ENCODE measurements at places on chromosomes 5 and 9.

- DNase-seq = no peak
These were observed 28.8 kb upstream of the TLE4 start for GRCh38 chr9:79542735-79543620.

DNA sequence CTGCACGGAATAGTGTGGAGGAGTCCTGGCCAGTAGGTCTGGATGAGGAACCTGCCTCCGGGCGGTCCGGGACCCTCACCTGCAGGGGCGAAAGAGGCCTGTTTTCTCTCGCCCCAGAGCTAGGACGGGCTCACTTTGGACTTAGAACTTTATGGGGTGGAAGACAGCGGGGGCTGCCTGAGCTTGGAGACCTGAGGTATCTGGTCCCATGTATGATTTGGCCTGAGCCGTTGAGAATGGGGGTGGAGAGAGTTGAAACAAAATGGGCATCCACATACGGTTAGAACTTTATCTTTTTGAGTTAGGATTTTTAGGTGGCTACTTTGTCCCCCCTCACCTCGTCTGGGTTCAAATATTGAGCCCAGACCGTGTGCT, 681 bp upstream of the ETF1 start:
- no peak for DNase-seq

- DNase-seq = no peak
These were observed 416.6 kb downstream of the PLK2 start for GRCh38 chr5:58043032-58043945.

DNA sequence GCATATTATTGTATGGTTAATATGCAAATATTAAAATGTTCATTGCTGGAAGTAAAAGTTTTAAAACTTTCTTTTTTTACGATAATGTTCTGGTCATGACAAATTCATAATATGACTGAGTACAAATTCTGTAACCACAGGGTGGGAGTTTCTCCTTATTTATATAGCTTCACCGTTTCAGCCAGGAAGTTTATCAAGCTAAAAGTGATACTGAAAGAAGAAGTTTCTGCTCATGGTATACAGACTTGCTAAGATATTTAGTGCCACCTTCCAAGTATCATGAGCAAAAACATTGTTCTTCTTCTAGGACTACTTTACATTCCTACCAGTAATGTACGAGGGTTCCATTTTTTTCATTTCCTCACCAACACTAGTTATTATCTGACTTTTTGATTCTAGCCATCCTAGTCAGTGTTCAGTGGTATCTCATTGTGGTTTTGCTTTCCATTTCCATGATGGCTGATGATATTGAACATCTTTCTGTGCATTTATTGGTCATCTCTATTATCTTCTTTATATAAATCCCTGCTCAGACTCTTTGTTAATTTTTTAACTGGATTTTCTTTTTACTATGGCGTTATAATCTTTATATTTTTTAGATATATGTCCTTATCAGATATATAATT, 94.2 kb upstream of the PRRC1 start:
- DNase-seq = no peak

DNA sequence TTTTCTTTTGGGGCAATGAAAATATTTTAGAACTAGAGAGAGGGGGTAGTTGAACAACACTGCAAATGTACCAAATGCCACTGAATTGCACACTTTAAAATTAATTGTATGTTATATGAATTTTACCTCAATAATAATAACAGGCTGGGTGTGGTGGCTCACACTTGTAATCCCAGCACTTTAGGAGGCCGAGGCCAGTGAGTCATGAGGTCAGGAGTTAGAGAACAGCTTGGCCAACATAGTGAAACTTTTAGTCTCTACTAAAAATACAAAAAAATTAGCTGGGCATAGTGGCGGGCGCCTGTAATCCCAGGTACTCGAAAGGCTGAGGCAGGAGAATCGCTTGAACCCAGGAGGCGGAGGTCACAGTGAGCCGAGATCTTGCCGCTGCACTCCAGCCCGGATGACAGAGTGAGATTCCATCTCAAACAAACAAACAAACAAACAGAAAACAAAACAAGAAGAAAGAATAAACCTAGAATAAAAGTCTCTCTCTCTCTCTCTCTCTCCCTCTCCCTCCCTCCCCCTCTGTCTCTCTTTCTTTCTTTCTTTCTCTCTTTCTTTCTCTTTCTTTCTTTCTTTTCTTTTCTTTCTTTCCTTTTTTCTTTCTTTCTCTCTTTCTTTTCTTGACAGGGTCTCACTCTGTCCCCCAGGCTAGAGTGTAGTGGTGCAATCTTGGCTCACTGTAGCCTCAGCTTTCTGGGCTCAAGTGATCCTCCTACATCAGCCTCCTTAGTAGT, 91.1 kb downstream of the BASP1 start:
- DNase-seq = no peak

DNA sequence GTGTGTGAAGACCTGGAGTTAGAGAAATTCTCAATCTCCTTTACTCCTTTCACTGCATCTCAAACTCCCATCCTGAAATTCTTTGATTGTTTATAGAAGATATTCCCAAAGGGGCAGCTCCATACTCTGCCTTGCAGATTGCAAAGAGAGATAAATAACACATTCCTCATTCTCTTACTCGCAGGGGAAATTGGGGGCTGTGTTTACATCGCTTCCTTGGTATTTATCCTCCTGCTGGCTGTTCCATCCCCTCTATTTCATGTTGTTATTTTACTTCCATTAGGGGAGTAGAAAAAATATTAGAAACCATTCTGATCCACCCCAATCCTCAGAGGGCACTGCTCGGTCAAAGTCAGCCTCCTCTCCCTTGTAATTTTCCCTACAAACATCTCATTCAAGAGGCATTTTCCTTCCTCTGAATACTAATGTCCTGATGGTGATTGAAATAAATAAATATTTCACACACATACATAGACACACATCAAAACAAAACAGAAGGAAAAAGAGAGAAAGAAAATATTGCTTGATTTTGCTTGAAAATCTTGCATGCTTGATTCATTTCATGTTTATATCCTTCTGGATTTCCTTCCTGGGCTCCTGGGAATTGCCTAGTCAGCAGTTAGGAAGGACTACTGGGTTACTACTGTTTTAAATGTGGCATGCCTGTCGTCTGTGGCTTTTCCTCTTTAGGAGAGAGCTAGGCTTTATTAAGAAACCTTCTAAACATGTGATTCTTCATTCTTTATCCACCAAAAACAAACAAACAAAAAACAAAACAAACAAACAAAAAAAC, 420.1 kb upstream of the PAPPA start:
- DNase-seq = no peak

DNA sequence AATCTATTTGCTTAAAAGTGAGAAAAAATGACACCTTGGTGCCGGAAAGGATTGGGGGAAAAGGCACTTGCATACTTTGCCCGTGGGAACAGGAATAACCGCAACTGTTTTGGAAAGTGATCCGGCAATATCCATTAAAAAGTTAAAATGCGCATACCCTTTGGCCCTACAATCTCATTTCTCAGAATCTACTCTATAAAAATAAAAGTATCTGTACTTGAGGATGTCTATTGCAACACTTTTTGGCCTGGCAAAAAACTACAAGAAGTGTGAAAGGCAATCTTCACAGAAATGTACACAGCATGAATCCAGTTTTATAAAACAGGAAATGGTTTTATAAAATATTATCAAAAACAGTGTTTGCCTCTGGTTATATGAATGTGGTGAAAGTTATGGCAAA, 58.3 kb upstream of the NFIL3 start:
- no peak for DNase-seq

- DNase-seq = no peak
These were observed 363.1 kb downstream of the PRELID2 start for GRCh38 chr5:145471831-145472612.

DNA sequence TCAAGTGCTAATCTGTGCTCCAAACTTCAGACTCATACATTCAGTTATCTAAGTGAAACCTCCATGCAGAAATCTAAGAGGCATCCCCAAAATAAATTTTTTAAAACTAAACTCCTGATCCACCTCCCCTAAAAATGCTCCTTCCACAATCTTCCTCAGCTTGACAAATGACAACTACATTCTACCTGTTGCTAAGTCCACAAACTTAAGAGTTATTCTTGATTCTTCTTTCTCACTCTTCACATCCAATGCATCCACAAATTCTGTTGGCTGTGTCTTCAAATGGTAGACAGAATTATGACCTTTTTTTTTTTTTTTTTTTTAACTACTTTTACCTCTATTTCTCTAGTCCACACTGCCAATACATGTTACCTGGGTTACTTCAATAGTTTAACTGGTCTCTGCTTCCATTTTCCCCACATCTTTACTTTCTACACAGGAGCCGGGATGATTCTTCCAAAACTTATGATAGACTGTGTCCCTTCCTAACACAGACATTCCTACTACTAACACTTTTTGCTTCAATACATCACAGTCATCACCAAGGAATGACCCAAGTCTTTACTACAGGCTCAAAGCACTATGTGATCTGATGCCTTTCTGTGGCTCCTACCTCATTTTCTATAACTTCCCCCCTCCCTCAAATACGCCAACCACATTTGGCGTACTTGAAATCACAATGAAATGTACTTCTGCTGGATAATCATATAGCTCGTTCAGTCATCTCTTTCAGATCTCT, 143.6 kb downstream of the PDE4D start:
- no peak for DNase-seq

- no peak for DNase-seq
These were observed 55.8 kb downstream of the ENTREP1 start for GRCh38 chr9:69380811-69381210.

- no peak for DNase-seq
These were observed 115.1 kb upstream of the TSLP start for GRCh38 chr5:110956280-110956912.

DNA sequence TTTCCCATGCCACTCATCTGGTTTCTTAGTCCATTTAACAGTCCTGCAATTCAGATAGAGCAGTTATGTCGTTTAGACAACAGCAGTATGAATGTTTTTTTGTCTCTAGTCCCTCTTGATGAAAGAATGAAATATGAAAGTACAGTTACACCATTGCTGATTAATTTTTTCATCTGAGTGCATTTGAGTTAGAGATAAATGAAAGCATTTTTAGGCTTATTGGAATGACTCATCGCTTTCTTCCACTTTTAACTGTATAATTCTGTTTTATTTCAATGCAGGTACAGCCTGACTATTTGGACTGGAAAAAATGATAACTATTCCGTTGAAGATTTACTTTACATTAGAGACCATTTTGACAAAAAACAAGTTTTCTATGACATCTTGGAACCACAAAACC, 28.7 kb downstream of the ANKRD34B start:
- DNase-seq = no peak

DNA sequence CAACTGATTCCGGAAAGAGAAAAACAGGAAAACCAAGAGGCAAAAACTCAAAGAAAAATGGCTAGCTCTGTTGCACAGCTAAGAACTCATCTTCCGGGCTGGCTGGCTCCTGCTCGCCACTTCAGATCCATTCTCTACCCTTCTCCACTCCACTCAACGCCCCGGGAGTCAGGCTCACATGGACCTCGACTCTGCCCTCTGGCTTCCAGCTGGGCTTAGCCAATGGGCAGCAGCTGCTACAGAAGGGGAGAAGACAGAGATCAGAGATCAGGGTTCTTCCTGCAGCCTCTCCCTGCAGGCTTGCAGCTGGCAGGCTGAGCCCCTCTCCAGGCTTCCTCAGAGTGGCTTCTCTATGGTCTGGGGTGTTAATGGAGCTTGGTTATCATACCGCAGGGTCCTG, 187.5 kb downstream of the MED10 start:
- no peak for DNase-seq

- no peak for DNase-seq
These were observed 119.8 kb downstream of the SIL1 start for GRCh38 chr5:139078345-139078744.

DNA sequence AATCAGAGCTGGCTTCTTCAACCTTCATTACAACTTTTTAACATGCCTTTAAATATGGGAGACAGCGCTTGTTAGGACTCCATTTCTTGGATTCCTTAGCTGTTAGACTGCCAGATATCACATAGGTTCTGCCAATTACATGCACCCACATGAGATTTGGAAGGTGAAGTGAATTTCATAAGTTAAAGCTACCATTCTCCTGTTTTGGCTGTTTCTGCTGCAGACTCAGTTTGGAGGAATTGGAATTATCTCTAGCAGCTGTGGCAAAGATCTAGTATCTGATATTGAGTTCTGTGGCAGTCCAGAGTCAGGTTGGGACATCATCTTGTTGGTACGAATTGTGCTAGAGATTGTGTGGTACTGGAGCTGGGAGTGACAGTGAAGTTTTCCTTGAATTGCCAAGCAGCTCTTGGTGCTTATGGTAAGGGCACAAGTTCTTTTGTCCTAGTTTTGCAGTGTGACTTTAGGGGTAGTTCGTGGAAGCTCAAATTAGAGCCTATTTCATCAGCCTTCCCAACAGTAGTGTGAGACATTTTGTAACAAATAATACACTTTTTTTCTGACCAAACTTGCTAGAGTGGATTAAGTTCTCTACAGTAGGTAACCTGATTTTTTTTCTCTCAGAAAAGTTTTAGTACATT, 9.1 kb upstream of the PJA2 start:
- DNase-seq = no peak

GRCh38 chr5:60248901-60249300, 355.4 kb upstream of the PDE4D start:
- no peak for DNase-seq

DNA sequence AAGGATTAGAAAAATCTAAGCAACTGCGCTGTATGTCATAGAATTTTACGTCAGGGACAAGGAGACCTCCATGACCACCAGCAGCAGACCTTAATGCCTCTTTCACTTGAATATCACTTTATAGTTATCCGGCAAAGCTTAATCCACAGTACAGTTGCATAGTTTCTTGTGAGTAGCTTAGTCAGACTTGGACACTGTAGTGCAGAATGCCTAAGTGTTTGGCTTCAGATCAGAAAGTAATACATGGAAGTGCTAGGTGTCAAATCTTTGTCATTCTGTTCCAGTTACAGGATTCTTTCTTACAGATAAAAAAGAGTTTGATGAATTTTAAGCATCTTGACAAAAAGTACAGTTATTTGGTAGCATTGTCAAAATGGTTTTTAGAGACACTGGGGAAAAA, 239.9 kb upstream of the PAPPA start:
- no peak for DNase-seq

- DNase-seq = peak; percentile 93
These were observed 8.1 kb downstream of the ARPC5L start for GRCh38 chr9:124869986-124870560.

GRCh38 chr9:8860925-8861324, 1061.3 kb upstream of the DMAC1 start:
- no peak for DNase-seq

DNA sequence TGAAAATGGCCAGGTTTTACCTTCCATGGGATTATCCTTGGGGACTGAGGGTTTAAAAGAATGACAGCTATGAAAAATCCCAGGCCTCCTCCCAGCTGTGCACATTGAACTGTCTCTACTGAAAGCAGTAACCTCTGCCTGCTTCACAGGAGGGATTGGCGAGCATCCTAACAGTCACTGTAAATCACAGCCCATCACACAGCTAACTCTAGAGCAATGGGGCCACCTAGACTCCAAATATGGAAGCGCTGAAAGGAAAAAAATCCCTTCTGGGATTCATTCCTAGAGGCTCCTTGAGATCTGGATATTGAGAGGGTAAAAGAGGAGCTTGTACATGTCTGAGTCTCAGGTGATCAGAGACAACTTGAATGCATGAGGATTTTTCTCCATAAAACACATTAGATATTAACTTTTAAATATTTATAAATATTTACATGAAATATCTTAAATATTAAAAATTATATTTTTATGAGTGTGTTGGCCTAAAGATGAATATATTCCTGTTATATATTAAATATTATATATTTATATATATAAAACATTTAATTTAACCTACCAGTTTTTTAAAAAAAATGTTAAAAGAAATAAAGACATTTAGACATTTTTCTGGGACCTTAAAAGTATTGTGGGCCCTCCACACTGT, 133.8 kb upstream of the SLC24A2 start:
- DNase-seq = no peak

GRCh38 chr9:137273095-137273490, 4.4 kb upstream of the TOR4A start:
- DNase-seq = no peak

- no peak for DNase-seq
These were observed 108.2 kb upstream of the NR3C1 start for GRCh38 chr5:143511736-143512135.
